NCI-H187 treated with DMSO at 0.1 percent for 48 hours (cell line): ENCODE measurements at places on chromosomes 7 and 10.

- DNase-seq, result no peak
Observed at GRCh38 chr7:132063800-132064199, 507.4 kb upstream of the PODXL start.

DNA sequence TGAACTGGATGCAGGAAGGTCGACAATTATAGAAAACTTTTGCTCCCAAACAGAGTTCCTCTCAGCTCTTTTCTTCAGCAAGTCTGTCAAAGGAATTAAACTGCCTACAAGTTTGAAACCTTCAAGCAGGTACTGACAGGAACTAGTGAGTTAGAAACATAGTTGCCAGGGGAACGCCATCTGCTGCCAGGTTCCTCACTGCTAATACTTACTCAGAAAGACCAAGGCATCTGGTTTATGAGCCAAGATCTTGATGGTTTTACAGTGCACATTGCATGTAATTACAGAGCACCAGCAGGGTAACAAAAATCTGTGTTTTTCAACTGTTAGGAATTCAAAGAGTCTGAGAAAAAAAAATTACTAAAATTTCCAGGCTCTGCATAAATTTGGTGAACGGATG, 300.0 kb upstream of the NRG3 start:
- no peak for DNase-seq

DNA sequence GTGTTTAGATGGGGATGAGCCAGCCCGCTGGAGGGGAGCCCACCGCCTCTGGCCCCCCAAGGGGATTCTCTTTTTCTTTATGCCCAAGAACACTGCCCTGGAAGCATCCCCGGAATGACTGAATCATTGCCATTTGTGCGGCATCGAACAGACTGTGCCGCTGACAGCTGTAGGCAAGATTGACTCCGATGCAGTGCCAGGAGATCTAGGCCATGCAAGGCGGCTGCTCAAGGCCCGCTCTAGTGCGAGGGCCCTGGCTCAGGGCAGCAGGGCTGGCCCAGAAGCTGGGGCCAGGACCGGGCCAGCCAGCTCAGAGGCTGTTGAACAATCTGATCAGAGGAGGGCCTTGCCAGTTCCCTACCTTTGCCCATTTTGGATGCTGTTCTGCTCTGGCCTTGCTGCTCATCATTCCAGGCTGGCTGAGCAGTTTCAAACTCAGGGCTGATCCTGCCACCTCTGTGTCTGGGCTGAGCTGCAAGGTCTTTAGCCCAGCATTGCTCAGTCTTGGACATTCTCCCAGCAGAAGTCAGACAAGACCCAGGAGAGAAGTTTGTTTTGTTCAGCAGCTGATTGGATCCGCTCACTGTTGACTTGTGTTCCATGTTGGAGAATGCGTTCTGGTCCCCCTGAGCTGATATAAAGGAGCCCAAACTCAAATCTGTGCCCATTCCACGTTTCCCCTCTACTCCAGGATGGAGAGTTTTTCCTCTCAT, 485.3 kb upstream of the GALNT17 start:
- no peak for DNase-seq

GRCh38 chr7:35617041-35617440, 77.9 kb downstream of the HERPUD2 start:
- DNase-seq, result no peak

DNA sequence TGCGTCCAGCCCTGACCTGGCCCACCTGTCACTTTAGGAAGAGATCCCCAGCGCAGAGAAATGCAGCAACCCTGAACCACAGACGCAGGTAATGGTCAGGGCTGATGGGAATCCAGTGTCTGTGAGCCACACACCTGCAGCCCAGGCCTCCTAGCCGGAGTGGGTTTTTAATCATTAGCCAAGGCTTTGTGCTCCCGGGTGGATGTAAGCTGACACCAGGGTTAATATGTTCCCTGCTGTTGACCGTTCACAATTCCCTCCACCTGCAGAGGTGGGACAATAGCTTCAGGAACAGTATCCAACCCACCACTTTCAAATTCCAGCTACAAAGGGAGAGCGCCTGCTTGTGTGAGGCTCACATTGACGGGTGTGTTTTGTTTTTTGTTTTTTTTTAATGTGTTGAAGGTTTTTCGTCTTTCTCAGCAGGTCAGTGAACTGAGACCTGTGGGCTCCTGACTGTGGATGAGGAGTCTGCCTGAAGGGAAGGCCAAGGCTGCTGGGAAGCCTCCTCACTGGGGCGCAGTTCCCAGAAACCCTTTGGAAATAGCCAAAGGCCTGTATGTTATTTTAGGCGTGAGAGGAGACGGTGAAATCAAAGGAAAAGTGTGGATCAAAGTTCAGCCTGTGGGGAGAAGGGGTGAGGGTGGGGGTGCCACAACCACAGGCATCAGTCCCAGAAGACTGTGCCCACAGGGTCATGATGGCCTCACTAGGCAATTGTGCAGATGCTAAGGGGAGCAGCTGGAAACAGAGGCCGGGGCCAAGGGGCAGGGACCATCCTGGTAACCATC, 111.1 kb downstream of the TNS3 start:
- DNase-seq, result no peak

DNA sequence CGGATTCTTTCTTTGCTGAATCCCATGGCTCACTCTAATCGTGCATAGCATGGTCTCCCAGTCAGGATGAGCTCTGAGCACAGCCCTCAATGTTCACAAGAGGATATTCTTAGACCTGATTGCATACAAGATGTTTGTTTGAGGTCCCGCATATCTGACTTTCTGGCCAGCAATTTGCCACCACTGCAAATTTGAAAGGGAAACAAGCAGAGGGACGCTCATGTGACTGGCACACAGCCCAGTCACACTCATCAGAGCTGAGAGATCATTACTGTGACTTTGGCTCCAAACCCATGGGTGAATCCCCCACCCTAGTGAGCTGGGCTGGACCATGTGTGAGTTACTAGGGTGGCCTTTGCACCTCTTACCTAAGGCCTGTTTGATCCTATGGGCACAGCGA, 9.9 kb downstream of the TAS2R41 start:
- DNase-seq, result no peak

DNA sequence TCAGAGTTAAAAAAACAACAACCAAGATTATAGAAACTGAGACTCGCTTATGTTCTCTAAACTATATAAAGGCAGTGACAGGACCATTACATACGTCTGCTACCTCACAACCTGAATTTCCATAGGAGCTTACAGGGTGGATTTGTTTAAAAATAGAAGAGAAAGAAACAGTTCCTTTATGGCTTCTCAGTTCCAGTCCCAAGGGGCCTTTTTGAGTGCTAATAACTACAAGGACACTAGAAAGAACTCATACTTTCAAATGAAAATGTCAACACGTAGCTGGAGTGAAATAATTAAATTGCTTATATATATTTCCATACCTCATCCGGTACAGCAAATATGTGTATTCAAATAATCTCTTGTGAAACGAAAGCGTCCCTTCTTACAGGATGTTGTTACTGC, 19.7 kb downstream of the TSPAN12 start:
- no peak for DNase-seq

DNA sequence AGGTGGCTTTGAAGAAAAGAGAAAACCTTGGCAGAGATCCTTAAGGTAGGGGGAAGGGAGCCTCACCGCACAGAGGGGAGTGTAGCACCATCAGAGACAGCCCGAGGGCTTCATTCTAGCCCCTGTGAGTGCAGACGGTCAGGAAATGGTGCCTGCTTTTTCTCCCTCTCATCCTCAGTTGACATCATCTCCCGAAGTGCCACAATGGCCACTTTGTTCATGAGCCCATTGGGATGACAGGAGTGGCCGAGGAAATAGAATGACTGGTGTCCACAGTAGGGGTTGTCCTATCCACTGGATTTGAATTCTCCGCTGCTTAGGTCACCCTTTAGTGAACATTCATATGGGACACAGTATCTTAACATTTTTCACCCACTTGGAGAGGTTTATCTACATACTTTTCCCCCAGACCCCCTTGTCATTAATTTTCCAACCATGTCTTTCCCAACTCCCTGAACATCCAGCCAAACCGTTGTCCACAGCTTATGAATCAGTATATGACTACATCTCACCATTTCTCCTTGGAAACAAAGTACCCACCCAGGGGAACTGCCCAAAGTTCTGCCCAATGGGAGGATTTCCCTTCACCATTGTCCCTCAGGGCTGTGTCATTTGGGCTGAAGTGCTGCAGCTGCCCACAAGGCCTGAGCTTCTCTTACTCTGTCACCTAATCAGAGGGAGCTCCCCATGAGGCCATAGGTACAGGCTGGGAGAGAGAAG, 108.8 kb downstream of the ADCY1 start:
- no peak for DNase-seq

- DNase-seq, result no peak
Observed at GRCh38 chr7:107394831-107395230, 75.0 kb upstream of the GPR22 start.

GRCh38 chr7:92366730-92367129, 80.6 kb upstream of the GATAD1 start:
- DNase-seq, result no peak

GRCh38 chr7:72015136-72015535, 397.0 kb downstream of the CALN1 start:
- DNase-seq, result no peak

GRCh38 chr10:95663496-95663895, 7.0 kb upstream of the ALDH18A1 start:
- no peak for DNase-seq

DNA sequence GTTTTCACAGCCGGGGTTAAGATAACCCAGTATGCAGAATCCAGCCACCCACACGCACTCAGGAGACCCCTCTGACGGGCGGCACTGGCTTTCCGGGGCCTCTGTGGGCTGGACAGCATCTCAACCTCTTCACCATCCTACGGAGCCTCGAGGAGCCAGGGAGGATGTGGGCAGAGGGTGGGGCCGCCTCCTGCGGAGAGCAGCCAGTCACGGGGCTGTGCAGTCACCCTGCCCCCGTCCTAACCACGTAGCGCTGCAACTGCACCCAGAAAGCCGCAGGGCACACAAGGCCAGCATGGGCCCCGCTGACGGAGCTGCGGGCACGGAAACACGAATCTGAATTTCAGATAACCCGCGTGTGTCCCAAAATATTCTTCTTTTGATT, 270.3 kb downstream of the ELFN1 start:
- DNase-seq, result no peak

GRCh38 chr10:50501478-50501877, 122.3 kb downstream of the SGMS1 start:
- no peak for DNase-seq

DNA sequence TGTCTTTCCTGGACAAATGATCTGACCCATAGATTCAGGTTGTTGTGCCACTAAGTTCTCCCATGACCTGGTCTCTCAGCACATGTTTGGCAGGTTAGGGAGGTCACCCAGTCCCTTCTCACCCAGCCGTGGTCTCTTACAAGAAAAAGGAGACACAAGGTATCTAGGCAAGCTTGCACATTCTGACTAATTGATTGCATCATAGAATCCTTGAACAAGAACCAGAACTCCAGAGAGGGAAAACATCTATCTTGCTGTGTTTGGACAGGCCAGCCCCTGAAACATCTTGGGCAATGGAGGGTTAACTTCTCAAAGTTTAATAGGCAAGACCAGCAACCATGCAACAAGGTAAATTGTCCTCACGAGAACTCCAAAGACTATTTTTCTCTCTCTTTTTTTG, 8.5 kb upstream of the HK1 start:
- no peak for DNase-seq

GRCh38 chr10:69578508-69578991, 5.3 kb upstream of the NEUROG3 start:
- no peak for DNase-seq

DNA sequence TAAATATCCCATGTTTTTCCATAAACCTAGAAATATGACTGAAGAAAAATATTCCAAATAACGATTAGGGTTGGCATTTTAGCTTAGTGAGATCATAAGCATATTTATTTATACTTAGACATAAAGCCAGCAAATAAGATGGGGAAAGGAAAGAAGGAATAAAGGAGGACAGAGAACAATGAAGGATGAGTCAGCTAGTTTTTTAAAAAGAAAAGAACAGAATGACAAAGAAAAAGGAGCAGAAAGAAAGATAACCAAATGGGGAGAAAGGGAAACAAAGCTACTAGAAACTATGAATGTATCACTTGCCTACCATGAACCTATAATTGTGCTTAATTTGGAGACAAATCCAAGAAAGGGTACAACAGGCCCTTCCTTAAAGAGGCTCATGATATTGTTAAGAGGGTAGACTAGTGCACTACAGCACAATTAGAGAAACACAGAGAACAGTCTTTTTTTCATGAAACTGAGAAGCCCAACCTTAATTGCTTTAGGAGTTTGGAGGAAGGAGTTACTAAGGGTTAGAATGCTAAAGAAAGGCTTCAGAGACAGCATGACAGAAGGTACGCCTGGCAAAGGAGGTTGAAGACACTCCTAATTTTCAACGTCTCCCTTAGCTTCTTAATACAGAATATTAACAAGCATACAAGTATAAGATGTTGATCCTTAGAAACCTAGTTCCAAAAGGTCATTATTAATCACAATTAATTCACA, 23.9 kb downstream of the HERPUD2 start:
- DNase-seq, result no peak
